ENCODE measurements at places on chromosomes 5 and 9.

DNA sequence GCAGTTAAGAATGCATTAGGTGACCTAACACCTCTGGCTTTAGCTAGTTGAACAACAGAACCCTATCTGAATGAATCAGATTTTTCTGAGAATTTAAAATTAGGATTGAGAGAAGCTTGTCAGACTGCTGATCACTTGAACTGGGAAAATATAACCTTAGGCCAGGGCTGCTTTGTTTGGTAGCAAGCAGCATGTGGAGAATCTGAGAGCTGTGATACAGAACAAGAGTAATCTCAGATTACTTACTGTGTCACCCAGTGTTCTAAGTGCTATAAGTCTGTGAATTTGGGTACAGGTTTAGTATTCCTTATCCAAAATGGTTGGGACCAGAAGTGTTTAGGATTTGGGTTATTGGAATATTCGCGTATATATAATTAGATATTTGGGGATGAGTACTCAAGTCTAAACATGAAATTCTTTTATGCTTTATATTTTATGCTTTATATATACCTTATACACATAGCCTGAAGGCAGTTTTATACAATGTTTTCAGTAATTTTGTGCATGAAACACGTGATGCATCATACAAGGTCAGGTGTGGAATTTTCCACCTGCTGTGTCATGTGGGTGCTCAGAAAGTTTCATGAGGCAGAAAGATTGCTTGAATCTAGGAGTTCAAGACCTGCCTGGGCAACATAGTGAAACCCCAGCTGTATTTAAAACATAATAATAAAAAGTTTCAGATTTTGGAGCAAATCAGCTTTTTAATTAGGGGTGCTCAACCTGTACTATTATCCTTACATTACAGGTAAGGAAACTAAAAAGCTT, 8.3 kb upstream of the CHD1 start:
- DNase-seq, result no peak

- DNase-seq, result no peak
These were observed 9.8 kb upstream of the PDE8B start for GRCh38 chr5:77200663-77201062.

DNA sequence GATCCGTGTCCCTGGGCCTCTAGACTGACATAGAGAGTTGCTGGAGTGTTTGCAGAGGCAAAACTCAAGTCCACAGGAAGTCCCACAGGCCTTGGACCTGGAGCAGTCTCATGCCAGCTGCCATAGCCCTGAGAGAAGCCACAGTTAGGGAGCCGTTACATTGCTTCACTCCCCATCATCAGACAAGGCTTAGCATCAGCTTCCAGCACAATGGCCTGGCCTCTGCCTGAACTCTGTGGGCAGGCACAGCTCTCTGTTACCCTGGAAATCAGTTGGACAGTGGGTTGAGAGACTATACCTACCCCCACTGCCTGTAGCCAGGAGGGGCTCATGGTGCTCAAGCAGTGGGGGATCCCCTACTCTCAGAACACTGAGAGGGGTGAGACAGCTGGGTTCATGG, 16.2 kb upstream of the C9orf72 start:
- no peak for DNase-seq

DNA sequence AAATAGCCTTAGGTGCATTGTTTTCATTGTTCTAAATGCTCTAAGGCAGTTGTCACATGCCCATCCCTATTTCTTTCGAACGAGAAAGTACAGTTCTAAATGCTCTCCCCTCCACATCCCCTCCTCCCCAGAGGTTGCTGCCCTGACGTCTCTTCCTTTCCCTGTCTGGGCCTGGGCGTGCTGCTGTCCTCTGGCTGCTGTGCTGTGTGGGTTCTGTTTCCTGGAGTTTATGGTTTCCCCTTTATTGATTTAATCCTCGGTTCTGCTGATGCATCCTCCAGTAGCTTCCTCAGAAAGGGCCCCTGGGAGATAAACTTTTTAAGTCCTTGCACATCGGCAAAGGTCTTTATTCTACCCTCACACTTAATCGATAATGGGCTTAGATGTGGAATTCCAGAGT, 48.8 kb downstream of the MVB12B start:
- no peak for DNase-seq

DNA sequence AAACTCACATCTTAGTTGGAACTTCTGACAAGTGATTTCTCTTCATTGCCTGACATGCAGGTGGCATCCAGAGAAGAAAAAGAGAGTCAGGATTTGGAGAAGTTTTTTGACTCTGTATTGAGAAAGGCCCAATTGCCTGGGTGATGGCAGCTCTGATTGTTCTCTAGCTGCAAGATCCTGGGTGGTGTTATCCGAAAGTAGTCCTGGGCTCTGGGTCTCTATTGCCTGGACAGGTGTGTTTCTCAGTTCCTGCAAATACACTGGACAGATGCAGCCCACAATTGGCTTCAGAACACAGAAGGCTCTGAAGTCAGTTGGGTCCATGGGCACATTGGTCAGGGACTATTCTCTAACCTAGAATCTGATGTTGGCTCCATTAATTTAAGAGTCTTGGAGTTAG, 67.4 kb downstream of the RGS3 start:
- DNase-seq, result no peak

GRCh38 chr5:96648023-96648422, 14.2 kb upstream of the CAST start:
- no peak for DNase-seq

GRCh38 chr9:70936536-70936935, 184.9 kb downstream of the TRPM3 start:
- DNase-seq, result no peak

DNA sequence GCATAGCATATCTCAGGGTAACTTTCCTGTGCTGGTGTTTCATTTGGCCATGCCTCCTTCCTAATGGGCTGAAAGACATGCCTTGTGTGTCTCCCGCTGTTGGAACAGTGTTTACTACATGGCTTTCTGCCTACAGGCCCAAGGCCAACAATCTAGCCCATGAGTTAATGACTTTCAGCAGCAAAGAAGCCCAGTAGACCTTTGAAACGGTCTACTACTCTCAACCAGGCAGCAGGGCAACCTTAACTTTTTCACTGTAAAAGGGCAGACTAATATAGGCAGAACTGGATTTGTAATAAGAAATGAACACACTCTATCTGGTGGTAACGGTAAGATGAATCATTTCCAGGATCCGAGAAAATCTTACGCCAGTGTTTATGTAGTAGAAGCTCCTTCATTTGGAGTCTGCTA, 21.0 kb downstream of the C5orf15 start:
- DNase-seq, result no peak

GRCh38 chr5:111231119-111231518, 6.9 kb downstream of the CAMK4 start:
- DNase-seq, result no peak

- DNase-seq, result no peak
These were observed 159.0 kb downstream of the PBX3 start for GRCh38 chr9:125906144-125906543.

DNA sequence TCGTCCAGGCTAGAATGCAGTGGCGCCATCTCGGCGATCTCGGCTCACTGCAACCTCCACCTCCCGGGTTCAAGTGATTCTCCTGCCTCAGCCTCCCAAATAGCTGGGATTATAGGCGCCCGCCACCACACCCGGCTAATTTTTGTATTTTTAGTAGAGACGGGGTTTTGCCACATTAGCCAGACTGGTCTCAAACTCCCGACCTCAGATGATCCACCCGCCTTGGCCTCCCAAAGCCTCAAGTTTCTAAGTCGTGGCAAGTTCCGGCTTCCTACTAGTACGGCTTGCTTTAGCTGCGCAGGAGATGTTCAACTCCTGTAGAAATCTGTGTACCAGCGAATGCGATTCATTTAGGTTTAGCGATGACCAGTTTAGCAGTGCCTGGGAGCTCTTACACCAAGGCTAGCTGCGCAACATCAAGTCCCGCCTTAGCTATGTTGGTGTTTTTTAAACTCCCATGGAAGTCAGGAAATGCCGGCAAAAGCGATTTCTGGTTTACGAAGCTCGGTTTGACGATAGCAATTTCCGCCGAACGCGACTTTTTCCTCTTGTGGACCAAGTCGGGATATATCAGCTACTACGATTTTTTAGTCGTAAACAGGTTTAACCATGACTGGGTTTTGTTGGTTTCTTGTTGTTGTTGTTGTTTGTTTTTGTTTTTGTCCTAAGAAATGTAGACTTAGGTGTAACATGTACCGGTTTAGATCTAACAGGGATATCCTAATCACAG, 46.4 kb downstream of the ANXA2R start:
- DNase-seq, result no peak

GRCh38 chr9:79001012-79001411, 570.8 kb upstream of the TLE4 start:
- DNase-seq, result no peak

GRCh38 chr9:132595319-132595718, 12.9 kb downstream of the BARHL1 start:
- no peak for DNase-seq
